ENCODE measurements at places on chromosomes 13 and 19.

DNA sequence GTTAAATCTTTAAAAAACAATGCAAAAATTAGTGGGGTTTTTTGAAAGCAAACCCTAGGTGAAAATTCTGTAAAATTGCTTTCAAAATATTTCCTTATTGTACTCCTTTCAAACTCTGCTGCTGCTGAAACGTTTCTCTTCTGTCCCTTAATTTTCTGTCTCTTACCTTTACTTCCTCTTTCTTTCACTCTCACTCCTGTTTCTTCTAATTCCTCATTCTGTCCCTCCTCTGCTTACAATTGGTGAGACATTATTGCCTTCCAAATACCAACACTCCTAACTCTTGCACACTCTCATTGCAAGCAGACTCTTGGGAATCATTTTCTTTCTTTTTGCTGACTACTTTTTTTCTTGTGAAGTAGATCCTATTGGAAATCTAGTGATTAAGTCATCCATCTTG lies 685.6 kb upstream of the SLITRK1 start:
- no peak for DNase-seq

- DNase-seq: no peak
Observed at GRCh38 chr19:13085666-13086065, 17.0 kb downstream of the LYL1 start.

DNA sequence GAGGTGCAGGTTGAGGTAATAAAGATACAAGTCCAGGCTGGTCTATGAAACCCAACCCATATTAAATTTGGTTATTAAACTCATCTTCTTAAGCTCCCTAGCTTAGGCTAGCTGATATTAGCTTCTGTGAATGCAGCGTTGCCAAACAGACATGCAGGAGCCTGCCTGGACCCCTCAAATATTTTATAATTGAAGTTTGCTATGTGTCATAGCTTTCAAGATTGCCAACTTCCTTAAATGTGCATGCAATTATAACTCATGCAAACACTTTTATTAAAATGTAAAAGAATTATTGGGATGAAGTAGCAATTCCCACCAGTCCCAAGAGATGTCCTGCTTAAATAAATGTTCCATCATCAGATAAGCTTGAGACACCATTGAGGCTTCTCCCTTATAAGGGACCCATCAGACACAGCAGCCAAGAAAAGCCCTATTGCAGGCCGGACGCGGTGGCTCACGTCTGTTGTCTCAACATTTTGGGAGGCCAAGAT lies 51.3 kb downstream of the MBNL2 start:
- no peak for DNase-seq

GRCh38 chr13:43003010-43003409 lies 11.0 kb upstream of the EPSTI1 start:
- no peak for DNase-seq

- DNase-seq: no peak
Observed at GRCh38 chr19:6209233-6209632, 70.5 kb downstream of the MLLT1 start.

GRCh38 chr19:49506575-49507105 lies 5.8 kb upstream of the FCGRT start:
- no peak for DNase-seq

GRCh38 chr13:82165396-82166174 lies 1716.7 kb downstream of the SLITRK1 start:
- DNase-seq: no peak

- no peak for DNase-seq
Observed at GRCh38 chr13:42396901-42397655, 125.1 kb downstream of the AKAP11 start.

DNA sequence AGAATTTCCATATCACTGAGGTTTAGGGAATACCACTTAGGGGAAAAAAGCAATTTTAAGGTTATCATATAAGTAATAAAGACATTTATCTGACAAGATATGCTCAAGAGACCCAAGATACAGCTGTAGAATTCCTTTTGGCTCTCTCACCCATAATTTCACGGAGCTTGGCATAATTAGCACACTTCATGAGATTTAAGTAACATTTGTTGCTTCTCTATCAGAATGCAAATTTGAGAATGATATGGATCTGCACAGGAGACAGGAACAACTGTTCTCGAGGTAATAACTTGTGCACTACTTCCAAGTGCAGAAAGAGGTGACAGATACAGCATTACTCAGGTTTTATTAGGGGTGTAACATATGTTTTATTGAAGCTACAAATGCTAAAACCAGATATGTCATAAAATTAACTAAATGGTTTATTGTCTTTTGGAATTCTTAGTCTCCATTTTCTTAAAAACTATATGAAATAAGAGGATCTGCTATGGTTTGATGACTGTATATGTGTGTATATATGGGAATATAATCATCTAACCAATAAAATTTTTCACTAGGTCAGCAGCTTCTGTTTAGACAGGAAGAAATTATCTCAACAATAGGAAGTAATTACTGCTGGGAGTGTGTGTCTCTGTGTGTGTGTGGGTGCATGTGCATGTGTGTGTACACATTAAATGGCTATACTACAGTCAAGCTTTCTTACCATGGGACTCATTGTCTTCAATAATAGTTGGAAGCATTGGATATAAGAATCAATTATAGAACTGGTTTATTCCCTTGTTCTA lies 401.3 kb downstream of the PCDH17 start:
- no peak for DNase-seq

- no peak for DNase-seq
Observed at GRCh38 chr13:44125943-44126469, 246.3 kb downstream of the LACC1 start.

DNA sequence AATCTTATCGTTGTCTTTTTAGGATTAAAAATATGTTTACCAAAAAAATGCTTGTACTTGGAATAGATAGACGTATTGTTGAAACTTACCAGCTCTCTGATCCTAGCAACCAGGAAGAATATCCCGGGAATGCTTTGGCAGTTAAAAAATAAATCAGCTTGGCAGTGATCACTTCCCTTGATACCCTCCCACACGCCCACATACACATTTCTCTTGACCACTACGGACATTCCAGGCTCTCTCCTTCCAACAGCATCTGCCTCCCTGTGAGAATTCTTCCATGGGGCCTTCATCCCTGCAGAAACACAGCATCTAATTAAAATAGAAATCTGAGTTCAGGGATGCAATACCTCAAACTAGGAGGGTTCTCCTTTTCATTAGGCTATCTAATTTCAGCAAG lies 57.9 kb downstream of the THSD1 start:
- DNase-seq: no peak

DNA sequence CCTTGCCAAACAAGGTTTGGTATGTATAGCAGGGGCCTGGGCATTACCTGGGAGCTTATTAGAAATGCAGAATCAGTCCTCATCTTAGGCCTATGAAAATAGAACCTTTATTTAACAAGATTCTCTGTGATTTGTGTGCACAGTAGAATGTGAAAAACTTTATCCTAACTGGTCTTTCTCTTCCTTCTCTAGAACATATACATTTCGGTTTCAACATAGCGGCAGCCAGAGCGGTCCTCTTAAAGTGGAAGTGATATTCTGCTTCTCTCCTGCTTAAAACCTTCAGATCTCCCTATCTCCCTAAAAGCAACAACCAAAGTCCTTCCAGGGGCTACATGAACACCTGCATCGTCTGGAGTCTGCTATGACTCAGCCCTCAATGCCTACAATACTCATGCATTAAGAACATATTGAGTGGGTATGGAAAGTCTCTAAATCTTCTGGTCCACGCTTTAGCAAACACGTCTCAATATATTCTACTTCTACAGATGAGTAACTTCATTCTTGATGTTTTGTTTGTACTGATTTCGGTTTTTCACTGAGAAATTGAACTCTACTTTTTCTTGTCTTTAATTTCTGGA lies 84.5 kb downstream of the SPRY2 start:
- DNase-seq: no peak

GRCh38 chr13:21606796-21607195 lies 2.8 kb upstream of the MICU2 start:
- no peak for DNase-seq

DNA sequence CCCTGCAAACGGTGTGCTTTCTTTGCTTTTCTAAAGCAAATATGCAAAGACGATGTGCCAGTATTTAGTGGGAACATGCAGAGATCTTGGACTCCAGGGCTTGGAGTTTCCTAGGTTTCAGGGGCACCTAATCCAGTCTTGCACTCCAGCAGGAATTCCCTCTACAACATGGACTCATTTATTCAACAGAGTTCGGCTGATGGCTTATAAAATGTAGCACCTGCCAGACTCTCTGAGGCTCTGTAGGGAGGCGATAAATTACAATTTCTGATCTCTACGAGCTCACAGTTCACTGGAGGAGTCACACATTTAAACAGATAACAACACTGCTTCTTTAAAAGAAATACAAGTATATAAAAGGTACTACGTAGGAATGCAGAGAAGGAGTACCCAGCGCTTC lies 143.7 kb downstream of the FGF9 start:
- no peak for DNase-seq

DNA sequence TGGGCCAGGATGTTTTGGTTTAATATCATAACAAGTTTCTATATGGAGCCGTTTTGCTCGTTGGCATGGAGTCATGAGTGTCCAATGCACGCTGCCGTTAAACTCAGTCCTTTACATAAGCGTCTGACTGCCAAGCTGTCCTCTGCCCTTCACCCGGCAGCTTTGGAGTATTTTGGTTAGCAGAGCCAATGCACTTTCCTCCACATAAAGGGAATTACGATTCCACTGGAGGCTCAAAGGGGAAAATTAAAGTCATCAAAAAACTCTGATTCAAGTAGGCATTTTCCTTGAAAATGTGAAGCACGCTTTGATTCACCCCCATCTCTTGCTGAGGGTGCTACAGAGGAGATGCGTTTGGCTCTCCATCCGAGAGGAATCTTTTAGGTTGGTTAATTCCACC lies 144.4 kb upstream of the ARGLU1 start:
- DNase-seq: no peak

GRCh38 chr13:31649766-31650165 lies 89.6 kb upstream of the RXFP2 start:
- no peak for DNase-seq

DNA sequence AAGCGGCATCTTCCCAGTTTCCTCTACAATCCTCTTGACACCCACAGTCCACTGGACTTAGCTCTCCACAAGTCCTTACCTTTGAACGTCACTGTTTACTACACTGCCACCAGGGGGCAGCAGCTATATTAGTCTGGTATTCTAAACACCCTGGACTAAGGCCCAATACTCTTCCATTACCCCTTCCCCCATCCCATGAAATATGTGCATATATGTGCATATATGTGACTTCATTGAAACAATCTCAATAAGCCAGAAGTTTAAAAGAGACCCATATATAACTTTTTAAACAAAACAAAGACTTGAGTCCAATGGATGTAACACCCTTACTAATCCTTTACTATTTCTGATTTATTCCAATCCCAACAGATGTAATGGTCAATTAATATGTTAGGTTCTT lies 15.5 kb downstream of the GGACT start:
- DNase-seq: no peak

DNA sequence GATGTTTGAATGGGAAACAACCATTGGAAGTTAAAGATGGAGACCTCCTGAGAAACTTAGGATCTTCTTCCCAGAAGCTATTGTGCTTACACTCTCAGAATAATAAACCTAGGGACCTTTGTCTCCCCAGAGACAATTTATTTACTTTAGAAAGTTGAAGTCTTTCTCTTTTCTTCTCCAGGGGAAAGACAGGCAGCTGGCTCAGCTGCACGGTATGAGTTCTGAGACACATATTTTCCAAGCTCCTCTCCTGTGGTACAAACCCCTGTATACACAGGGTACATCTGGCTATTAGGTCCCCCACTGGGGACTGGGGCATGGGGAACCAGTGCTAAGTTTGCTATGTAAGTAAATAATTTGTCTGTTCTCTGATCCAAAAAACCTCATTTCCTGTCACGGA lies 67.5 kb upstream of the POSTN start:
- DNase-seq: no peak

Data from vagina (tissue), 2 donors.